ENCODE measurements at places on chromosomes 5 and 9. TPM values are rescaled to one million over a fixed set of nuclear protein-coding genes. Genes with fewer than 3 reads are reported as not detected.

GRCh38 chr5:141668601-141669265, 13.3 kb downstream of the ARAP3 start:
- DNase-seq, result no peak
- peaks cover 11% of the 10 kb centered on the region for H3K36me3 ChIP-seq
- no peaks in the 10 kb centered on the region for H3K4me1 ChIP-seq
- no peak overlapping the region for H3K4me3 ChIP-seq

GRCh38 chr9:114437401-114437893, 49.7 kb upstream of the AKNA start:
- no peak for DNase-seq
- H3K27ac ChIP-seq, result no peak overlapping the region
- no peaks in the 10 kb centered on the region for H3K4me1 ChIP-seq
- H3K4me3 ChIP-seq, result no peak overlapping the region

- H3K36me3 ChIP-seq, result peaks cover 43% of the 10 kb centered on the region
- H3K4me1 ChIP-seq, result peaks cover 27% of the 10 kb centered on the region
- DNase-seq, result no peak
- peak overlapping the region; percentile 99 for H3K4me3 ChIP-seq
Measured at GRCh38 chr5:6376974-6377520, 1.3 kb downstream of the MED10 start.

DNA sequence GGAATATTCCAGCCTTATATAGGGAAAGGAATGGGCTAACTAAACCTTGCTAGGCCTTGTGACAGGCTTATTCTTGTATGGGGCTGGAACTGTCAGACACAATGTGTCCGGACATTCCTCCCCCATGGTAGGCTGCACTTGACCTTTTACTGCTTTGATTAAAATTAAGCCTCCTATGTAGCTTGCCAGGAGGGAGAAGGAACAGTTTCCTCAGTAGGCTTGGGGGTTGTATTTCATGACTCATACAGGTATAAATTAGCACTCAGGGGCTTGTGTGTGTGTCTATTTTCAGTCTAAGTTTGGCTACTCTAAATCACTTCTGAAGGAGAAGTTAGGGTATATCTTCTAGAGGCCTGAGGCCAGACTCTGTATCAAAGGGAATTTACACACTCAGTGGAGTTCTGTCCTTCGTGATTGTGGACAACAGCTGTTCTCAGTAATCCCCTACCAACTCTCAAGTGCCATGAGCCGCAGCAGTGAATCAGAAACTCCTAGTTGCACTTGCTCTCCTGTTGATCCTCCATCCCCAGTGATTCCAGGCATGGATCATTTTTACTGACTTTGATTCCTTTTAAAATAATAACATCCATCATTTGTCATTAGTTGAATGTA, 16.4 kb downstream of the ADAMTS16 start:
- no peak overlapping the region for H3K4me3 ChIP-seq
- DNase-seq, result no peak
- H3K27ac ChIP-seq, result peak overlapping the region; percentile 21
- H3K4me1 ChIP-seq, result peaks cover 39% of the 10 kb centered on the region
- peaks cover 9% of the 10 kb centered on the region for H3K36me3 ChIP-seq

- no peak for DNase-seq
- H3K4me3 ChIP-seq, result no peak overlapping the region
- H3K27ac ChIP-seq, result no peak overlapping the region
- no peaks in the 10 kb centered on the region for H3K36me3 ChIP-seq
Measured at GRCh38 chr5:41403846-41404245, 106.6 kb downstream of the PLCXD3 start.

- no peak overlapping the region for H3K27ac ChIP-seq
- no peak for DNase-seq
Measured at GRCh38 chr9:76926324-76926741, 20.4 kb upstream of the PRUNE2 start.

GRCh38 chr5:138032572-138033385, at the start of gene FAM13B:
Gene FAM13B, minus strand, starts transcription at chr5:138033079. Its CDS starts 13,968 bp downstream, at chr5:138019111.
- peak within 1 kb of the TSS; percentile 99 for H3K27ac ChIP-seq
- DNase-seq, result peak; percentile 84
- H3K27me3 ChIP-seq, result no peaks in the 10 kb centered on the region
- no peaks in the 10 kb centered on the region for H3K36me3 ChIP-seq
- peaks cover 37% of the 10 kb centered on the region for H3K4me1 ChIP-seq
- peak within 1 kb of the TSS; percentile 99 for H3K4me3 ChIP-seq

- H3K4me3 ChIP-seq, result no peak overlapping the region
- DNase-seq, result no peak
- H3K36me3 ChIP-seq, result no peaks in the 10 kb centered on the region
Measured at GRCh38 chr9:18457510-18457909, 16.4 kb upstream of the ADAMTSL1 start.

GRCh38 chr5:134994560-134995156, 27.0 kb downstream of the CATSPER3 start:
- H3K27me3 ChIP-seq, result no peaks in the 10 kb centered on the region
- peaks cover 10% of the 10 kb centered on the region for H3K36me3 ChIP-seq
- no peak overlapping the region for H3K27ac ChIP-seq
- DNase-seq, result no peak
- no peaks in the 10 kb centered on the region for H3K4me1 ChIP-seq
- no peak overlapping the region for H3K4me3 ChIP-seq

GRCh38 chr5:6708814-6709213, 4.4 kb upstream of the TENT4A start:
- H3K4me3 ChIP-seq, result no peak overlapping the region
- DNase-seq, result no peak
- peaks cover 2% of the 10 kb centered on the region for H3K27me3 ChIP-seq

- H3K4me3 ChIP-seq, result no peak overlapping the region
- H3K36me3 ChIP-seq, result peaks cover 11% of the 10 kb centered on the region
- no peaks in the 10 kb centered on the region for H3K27me3 ChIP-seq
- no peak overlapping the region for H3K27ac ChIP-seq
- H3K4me1 ChIP-seq, result peaks cover 17% of the 10 kb centered on the region
Measured at GRCh38 chr5:151745071-151745705, 13.2 kb downstream of the ATOX1 start.

DNA sequence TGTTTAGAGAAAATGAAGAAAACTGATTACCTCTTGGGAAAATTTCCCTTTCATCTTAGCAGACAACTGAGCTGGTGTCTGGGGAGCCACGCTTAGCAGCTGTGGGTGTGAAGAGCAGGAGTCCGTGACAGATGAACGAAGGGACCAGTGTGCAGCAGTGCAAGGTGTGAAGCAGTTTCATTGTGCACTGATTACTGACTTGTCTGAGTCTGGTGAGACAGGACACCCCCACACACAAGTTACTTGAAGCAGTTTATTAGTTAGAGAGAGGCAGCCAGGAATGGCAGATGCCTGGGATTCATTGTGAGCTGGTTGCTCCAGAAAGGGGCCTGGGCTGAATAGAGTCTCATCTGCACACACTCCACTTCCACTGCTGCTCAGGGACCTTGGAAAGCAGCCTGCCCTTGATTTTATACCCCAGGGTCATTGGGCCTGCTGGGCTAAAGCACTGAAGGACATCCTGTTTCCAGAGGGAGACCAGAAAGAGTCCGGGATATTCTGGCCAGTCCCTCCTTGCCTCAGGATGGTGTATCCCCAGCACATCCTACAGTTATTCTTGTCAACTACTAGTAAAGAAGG, 47.4 kb downstream of the FBXL7 start:
- H3K36me3 ChIP-seq, result peaks cover 17% of the 10 kb centered on the region
- H3K4me1 ChIP-seq, result peaks cover 40% of the 10 kb centered on the region
- DNase-seq, result no peak
- peak overlapping the region; percentile 23 for H3K27ac ChIP-seq

DNA sequence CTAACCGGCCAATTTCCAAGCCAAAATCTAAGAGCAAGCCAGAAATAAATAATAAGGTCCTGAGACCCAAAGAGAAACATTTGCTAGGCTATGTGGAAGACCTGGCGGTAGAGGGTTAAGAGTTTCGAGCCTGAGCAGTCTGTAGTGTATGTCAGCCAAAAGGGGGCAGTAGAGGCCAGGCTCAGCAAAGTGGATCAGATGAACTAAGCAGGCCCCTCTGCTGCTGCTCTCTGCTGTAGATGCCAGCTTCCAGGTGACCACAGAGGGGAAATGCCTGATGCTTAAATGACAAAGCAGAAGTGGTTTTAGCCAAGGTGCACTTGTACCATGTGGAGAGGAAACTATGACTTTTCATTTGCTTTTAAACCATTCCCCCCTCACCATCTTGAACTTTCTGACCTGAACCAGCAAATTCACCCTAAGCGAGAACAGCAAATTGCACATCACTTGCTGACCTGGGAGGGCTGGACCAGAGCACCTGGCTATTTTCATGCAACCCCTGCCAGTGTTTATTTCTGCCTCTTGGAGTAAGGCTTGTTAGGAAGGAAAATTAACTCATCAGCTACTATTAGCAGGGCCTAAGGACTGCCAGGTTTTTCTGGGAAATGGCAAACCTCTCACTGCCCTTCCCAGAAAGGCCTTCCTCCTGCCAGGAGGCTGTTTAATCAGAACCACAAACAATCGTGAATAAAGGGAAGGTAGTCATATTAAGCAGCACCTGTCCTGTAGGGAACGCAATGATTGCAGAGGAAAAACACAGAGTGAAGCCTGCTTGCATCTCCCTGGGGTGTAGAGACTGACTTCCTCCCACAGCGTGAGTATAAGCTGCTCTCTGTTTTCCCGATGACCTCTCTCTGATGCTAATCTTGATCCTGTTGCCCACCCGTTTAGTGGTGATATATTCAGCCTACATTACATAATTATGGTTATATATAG, 818.2 kb downstream of the TLR4 start:
- H3K36me3 ChIP-seq, result no peaks in the 10 kb centered on the region
- no peak overlapping the region for H3K27ac ChIP-seq
- no peak for DNase-seq
- no peaks in the 10 kb centered on the region for H3K4me1 ChIP-seq

FAM78A gene
- total RNA-seq, result 0.64 TPM

FBP1 gene
- total RNA-seq, result 5.9 TPM

SLC9A3 gene
- total RNA-seq, result 2.4 TPM

AQP3 gene
- total RNA-seq, result 1.3 TPM

SVEP1 gene
- total RNA-seq, result 45.2 TPM

PCDH1 gene
- total RNA-seq, result 5.1 TPM
